IMR-90 (cell line): ENCODE measurements at places on chromosomes 3 and 15. TPM values are rescaled to one million over a fixed set of nuclear protein-coding genes. Genes with fewer than 3 reads are reported as not detected.

The NME9 gene
- not detected in 2 replicates for polyA plus RNA-seq

The CLDN1 gene
- 6.3 and 7.3 TPM in 2 replicates for polyA plus RNA-seq

The CD276 gene
- polyA plus RNA-seq = 149 and 150 TPM in 2 replicates

The ATP13A4 gene
- polyA plus RNA-seq = 0.03 TPM in 1 of 2 replicates, not detected in the other

The RTP3 gene
- 0.10 and 0.26 TPM in 2 replicates for polyA plus RNA-seq

The MAP1A gene
- polyA plus RNA-seq = 28.7 and 31.3 TPM in 2 replicates

The DNASE1L3 gene
- not detected in 2 replicates for polyA plus RNA-seq

The CCNB2 gene
- polyA plus RNA-seq = 45.2 and 54.6 TPM in 2 replicates

The GAP43 gene
- 0.50 and 0.51 TPM in 2 replicates for polyA plus RNA-seq

The C3orf38 gene
- polyA plus RNA-seq = 9.2 and 11.1 TPM in 2 replicates

The GABRA5 gene
- polyA plus RNA-seq = 4.0 and 4.3 TPM in 2 replicates

The SCAMP2 gene
- polyA plus RNA-seq = 108 and 111 TPM in 2 replicates

The AGBL1 gene
- not detected in 2 replicates for polyA plus RNA-seq

The GOLGA6L7 gene
- not detected in 2 replicates for polyA plus RNA-seq

The CYP1A1 gene
- 0.03 and 0.04 TPM in 2 replicates for polyA plus RNA-seq

The IREB2 gene
- polyA plus RNA-seq = 10.0 and 13.5 TPM in 2 replicates

The GCNT3 gene
- polyA plus RNA-seq = not detected in 2 replicates

The DNAJC17 gene
- polyA plus RNA-seq = 58.6 and 77.1 TPM in 2 replicates

The GHSR gene
- polyA plus RNA-seq = not detected in 2 replicates

The GPR27 gene
- polyA plus RNA-seq = not detected in 2 replicates

The GPR15 gene
- not detected in 2 replicates for polyA plus RNA-seq

The PCSK6 gene
- not detected in 2 replicates for polyA plus RNA-seq

The CATSPER2 gene
- polyA plus RNA-seq = 0.41 and 0.85 TPM in 2 replicates

The DNAJA4 gene
- polyA plus RNA-seq = 0.27 and 0.32 TPM in 2 replicates

The LRRC57 gene
- polyA plus RNA-seq = 7.4 and 11.3 TPM in 2 replicates

The RBP2 gene
- polyA plus RNA-seq = not detected in 2 replicates

The PLOD2 gene
- polyA plus RNA-seq = 62.9 and 84.0 TPM in 2 replicates

The DLEC1 gene
- polyA plus RNA-seq = 0.03 TPM in 1 of 2 replicates, not detected in the other

The PGBD4 gene
- polyA plus RNA-seq = 0.75 and 0.89 TPM in 2 replicates

The SAMMSON gene
- not detected in 2 replicates for polyA plus RNA-seq

The CASR gene
- polyA plus RNA-seq = not detected in 2 replicates

The IMPG2 gene
- polyA plus RNA-seq = 0.06 and 0.10 TPM in 2 replicates

The SOX2 gene
- not detected in 2 replicates for polyA plus RNA-seq

The LRRC31 gene
- not detected in 2 replicates for polyA plus RNA-seq

The WNT5A gene
- 229 and 231 TPM in 2 replicates for polyA plus RNA-seq

The LNP1 gene
- polyA plus RNA-seq = 2.3 and 2.4 TPM in 2 replicates

The IGF2BP2 gene
- polyA plus RNA-seq = 20.3 and 23.4 TPM in 2 replicates

The PARP14 gene
- 6.9 and 9.3 TPM in 2 replicates for polyA plus RNA-seq

The TMCO5A gene
- not detected in 2 replicates for polyA plus RNA-seq

The PRSS50 gene
- not detected in 2 replicates for polyA plus RNA-seq

The CIDEC gene
- polyA plus RNA-seq = 0.09 TPM in 1 of 2 replicates, not detected in the other

The PAQR9 gene
- polyA plus RNA-seq = 0.04 and 0.05 TPM in 2 replicates

The CCR3 gene
- polyA plus RNA-seq = not detected in 2 replicates

The PSMD2 gene
- 474 and 514 TPM in 2 replicates for polyA plus RNA-seq

The IMPDH2 gene
- polyA plus RNA-seq = 190 and 194 TPM in 2 replicates

The PPP2R3A gene
- polyA plus RNA-seq = 10.2 and 11.3 TPM in 2 replicates

The CHRNA5 gene
- polyA plus RNA-seq = 0.53 and 0.94 TPM in 2 replicates

The SI gene
- not detected in 2 replicates for polyA plus RNA-seq

The PRICKLE2 gene
- 4.1 TPM in 2 replicates for polyA plus RNA-seq

The NLGN1 gene
- 1.1 and 1.8 TPM in 2 replicates for polyA plus RNA-seq

The PLD1 gene
- 2.6 and 3.3 TPM in 2 replicates for polyA plus RNA-seq

The TM4SF4 gene
- 0.60 and 0.67 TPM in 2 replicates for polyA plus RNA-seq

The PEX11A gene
- polyA plus RNA-seq = 3.3 and 4.2 TPM in 2 replicates

The A4GNT gene
- polyA plus RNA-seq = not detected in 2 replicates

The SLC12A1 gene
- polyA plus RNA-seq = not detected in 2 replicates

The NTRK3 gene
- polyA plus RNA-seq = 0.01 and 0.15 TPM in 2 replicates

The FOXB1 gene
- polyA plus RNA-seq = not detected in 2 replicates

The FAM174B gene
- polyA plus RNA-seq = 0.56 and 0.99 TPM in 2 replicates
